ENCODE measurements at places on chromosomes 3 and 15.
A peak's percentile ranks its signal among the peaks of the same experiment; 100 is the strongest.

DNA sequence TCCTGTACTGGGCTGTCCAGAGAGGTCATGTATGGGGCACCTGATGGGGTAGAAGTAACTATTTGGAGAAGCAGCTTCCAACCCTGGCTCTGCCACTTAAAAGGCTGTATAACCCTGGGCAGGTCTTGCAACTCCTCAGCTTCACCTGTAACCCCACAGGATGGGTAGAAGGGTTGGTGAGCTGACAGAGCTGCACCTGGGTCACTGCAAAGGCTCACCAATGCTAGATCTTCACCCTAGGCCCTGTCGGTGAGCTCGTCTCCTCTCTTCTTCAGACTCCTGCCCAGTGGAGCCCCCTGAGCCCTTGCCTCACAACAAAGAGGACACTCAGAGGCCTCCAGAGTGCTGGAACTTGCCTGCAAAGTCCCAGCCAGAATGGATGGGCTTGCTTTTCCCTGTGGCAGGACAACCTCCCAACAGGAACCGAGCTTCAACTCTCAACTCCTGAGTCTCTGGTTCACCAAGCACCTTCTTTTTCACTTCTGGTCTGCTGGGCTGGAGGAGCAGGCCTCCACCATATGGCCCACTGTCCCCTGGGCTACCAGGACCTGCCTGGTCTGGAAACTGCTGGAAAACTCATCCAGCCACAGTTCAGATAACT lies 45.9 kb downstream of the XXYLT1 start:
- no peak for DNase-seq

- no peak for DNase-seq
These were observed 893.7 kb downstream of the AGBL1 start for GRCh38 chr15:86973284-86973844.

GRCh38 chr3:129013491-129013891 lies 12.4 kb downstream of the EFCC1 start:
- DNase-seq = no peak

DNA sequence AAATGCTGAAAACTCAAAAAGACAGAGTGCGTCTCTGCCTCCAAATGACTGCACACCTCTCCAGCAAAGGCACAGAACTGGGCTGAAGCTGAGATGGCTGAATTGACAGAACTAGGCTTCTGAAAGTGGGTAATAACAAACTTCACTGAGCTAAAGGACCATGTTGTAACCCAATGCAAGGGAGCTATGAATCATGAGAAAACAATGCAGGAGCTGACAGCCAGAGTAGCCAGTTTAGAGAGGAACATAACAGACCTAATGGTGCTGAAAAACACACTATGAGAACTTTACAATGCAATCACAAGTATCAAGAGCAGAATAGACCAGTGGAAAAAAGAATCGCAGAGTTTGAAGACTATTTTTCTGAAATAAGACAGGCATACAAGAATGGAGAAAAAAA lies 10.1 kb upstream of the AVEN start:
- DNase-seq = no peak

DNA sequence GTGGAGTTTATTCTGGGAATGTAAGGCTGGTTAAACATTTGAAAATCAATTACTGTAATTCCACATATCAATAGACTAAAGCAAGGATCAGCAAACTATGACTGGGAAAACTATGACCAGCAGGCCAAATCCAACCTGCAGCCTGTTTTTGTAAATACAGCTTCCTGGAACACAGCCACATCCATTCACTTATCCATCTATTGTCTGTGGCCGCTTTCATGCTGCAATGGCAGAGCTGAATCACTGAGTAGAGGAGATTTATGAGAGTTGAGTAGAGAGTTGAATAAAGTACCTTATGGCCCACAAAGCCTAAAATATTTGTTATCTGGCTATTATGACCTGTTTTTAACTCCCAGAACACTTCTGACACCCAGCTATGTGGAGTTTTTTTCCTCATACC lies 12.2 kb downstream of the MYLK start:
- DNase-seq = no peak

- no peak for DNase-seq
These were observed 17.4 kb downstream of the GPR160 start for GRCh38 chr3:170055209-170055608.

GRCh38 chr3:54862526-54862925 lies 65.3 kb downstream of the LRTM1 start:
- no peak for DNase-seq

- DNase-seq = no peak
These were observed 43.7 kb upstream of the GNB5 start for GRCh38 chr15:52234596-52235541.

- DNase-seq = no peak
These were observed 129.4 kb downstream of the LRRK1 start for GRCh38 chr15:101048581-101049030.

- DNase-seq = no peak
These were observed 250.5 kb downstream of the ADAMTSL3 start for GRCh38 chr15:83904107-83905040.

DNA sequence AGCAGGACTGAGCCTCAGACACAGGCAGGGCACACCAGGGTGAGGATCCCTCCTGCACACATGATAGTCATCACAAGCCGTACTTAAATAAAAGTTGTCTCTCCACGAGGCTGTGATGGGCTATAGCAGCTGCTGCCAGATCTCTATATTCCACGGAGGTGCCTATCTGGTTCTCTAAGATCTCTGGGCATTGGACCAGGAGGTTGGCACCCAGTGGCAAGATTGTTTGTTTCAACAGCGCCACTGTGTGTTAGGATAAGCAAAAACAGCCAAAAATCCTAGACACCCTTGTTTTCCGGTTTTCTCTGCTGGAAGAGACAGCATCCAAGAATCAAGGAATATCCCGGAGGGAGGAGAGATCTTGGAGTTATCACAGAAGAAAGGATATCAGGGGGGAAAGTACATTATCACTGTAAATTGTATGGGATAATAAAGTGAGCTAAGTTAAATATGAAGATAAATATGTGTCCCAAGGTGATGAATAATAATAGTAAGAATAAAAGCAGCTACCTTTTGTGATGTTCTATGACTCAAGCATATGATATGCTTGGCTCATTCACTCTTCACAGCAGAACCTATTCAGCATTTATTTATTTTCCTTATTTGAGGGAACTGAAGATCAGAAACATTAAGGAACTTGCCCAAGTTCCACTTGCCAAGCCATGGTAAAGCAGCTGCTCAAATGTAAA lies 90.6 kb upstream of the AKAP13 start:
- DNase-seq = peak; percentile 38

DNA sequence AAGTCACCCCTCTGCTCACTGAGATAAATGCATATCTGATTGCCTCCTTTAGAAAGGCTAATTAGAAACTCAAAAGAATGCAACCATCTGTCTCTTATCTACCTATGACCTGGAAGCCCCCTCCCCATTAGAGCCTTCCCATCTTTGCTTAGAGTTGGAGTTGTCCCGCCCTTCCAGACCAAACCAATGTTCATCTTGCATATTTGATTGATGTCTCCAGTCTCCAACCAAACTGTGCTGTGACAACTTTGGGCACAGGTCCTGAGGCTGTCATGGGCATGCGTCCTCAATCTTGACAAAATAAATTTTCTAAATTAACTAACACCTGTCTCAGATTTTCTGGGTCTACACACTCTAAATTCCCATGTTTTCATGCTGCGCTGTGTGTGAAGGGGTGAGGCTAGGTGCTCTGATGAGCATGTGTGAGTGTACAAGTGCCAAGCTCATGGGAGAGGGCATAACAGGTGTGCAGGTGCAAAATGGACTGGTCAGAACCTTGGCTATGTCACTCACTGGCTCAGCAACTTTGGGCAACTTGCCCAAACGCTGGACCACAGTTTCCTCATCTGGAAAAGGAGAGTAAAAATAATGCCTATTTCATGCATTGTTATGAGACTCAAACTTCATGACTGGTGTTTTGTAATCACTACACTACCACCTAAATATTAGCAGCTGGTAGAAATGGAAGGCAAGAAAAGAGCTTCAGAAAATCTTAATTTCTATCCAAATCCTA lies 7.2 kb downstream of the DAPK2 start:
- DNase-seq = no peak

DNA sequence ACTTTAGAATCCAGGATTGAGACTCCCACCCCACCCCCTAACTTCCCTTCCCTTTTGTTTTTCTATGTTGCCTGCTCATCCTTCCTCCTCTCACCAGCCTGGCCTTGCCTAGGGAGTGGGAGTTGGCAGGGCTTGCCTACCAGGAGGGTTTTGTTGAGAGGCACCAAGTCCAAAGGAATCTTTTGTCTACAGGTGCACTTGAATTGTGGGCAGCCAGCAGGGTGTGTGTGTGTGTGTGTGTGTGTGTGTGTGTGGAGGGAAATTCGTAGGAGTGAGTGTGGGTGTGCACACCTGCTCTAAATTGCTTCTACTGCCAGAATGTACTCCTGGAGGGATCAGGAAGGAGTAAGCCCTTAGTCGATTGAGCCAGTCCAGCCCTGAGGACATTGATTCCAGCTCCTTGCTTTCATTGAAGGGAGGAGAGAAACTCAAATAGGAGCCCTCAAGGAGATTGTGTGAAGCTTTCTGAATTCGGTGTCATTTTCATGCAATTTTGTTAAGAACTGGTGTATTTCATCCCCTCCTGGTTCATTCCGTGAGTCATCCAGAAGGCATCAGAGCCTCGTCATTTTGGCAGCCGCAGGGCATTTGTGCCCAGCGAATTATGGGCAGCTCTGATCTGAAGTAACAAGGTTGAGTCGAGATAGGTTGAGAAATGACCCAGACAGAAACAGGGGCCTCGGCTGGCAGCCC lies 112.1 kb downstream of the SLCO3A1 start:
- no peak for DNase-seq
